ENCODE measurements at places on chromosomes 12 and 14.

- DNase-seq: no peak
These were observed 5.0 kb upstream of the POP5 start for GRCh38 chr12:120586206-120586605.

DNA sequence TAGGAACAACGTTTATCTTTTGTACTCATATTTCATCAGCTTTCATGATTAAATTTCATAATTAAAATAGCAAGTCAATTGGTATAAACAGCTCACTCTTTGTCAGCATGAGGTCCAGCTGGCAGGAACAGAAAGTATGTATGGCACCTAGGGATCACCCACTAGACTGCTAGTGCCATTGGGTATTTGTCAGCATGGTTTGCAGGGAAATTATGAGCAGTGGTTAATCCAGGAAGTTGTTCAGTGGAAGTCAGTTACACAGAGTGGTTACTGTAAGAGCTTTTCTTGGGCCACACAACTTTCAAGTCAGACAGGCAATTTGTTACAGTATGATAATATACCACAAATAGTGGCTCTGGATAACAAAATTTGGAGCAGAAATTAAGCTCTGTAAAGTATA is 340.3 kb upstream of the RGS6 start:
- peak; percentile 53 for DNase-seq

GRCh38 chr14:28243600-28243999 is 523.0 kb upstream of the FOXG1 start:
- no peak for DNase-seq

- DNase-seq: no peak
These were observed 3.1 kb upstream of the BCDIN3D start for GRCh38 chr12:49846032-49846431.

DNA sequence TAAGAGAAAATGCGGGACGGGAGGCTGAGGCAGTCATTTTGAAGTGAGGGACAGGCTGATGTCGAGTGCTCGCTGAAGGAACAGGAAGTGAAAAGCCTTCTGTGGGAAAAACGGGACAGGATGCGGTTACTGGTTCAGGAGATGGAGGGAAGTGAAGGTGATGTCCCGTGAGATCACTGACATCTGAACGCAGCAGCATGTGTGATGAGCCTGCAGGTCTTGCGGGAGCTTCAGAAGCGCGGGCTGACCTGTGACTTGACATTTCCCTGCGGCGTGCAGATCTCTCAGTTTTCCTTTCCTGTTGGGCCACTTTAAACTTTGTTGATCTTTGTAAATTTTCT is 77.8 kb downstream of the DDX51 start:
- DNase-seq: peak; percentile 34

- no peak for DNase-seq
These were observed 467.5 kb downstream of the VRK1 start for GRCh38 chr14:97264516-97265230.

DNA sequence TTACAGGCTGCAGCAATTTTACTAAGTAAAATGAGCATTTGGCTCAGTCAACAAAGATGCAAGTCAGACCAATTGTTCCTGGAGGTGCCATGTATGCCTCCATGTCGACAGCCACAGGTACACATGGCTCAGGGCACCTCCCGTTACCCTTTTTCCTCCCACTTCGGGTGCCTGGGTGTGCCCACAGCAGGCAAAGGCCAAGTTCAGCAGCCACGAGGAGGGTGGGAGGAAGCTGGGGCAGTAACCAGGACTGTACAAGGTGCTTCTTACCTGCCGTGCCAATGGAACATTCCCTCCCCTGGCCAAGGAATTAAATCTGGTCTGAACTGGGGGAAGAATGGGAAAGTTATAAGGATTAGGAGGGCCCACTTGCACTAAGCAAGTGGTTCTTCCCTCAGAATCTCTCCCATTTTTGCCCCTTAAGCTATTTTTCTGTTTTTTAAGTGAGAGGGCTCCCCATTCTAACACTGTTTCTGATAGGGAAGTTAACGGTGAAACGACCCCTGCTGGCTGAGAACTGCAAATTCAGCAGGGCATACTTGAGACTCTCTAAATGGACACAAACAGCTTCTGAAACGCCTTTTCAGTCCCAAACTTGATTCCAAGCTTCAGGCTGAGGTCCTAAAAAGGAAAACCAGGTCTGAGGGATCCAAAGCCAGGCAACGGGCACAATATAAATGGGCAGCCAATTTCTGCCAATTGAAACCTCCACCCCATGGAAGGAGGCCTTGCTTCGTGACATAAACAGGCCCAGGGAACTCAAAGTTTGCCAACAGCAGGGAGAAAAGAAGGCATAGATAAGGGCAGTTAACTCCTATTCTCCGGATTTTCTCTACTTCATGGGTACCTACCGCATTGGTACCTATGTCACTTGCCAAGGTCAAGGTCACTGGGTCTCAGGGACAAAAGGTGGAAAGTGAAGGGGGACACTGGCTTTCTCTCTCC is 24.8 kb downstream of the CLECL1 start:
- peak; percentile 55 for DNase-seq

DNA sequence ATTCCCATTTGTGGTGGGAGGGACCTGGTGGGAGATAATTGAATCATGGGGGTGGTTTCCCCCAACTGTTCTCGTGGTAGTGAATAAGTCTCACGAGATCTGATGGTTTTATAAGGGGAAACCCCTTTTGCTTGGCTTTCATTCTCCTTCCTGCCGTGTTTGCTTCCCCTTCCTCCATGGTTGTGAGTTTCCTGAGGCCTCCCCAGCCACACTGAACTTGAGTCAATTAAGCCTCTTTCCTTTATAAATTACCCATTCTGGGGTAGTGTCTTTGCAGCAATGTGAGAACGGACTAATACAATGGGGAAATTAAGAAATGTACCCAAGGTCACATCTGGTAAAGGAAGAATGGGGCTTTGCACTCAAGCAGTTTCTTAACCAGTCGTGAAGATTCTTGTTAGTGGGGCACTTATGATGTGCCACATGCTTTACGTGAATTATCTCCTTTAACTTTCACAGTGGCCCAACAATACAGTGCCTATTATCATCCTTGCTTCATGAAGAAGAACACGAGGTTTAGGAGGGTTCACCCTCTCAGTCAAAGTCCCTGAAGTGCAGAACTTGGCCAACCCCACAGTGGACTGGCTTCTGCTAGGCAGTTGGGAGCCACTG is 234.3 kb downstream of the EFCAB11 start:
- DNase-seq: peak; percentile 73

Data from inflammatory macrophage treated with lipopolysaccharide for 4 hours (primary cell).